T-helper 17 cell (primary cell): ENCODE measurements at places on chromosomes 2 and 18.

- DNase-seq: no peak
Observed at GRCh38 chr18:43471873-43472272, 194.6 kb upstream of the SYT4 start.

DNA sequence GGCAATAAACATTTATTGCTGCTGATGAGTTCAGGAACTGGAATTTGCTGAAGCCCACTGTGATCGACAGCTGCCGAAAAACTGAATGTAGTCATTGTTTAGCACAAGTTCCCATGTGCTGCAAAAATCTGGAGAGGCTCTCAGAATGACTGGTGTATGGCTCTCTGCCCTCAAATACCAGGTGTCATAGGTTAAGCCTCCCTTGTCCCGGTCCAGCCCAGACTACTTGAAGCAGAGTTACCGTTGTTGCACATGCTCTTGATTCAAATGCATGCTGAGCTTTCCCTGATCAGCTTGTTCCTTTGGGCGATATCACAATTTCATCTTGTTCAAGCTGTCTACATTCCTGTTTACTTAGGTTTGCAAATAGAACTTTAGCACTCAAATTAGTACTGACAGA, 625.2 kb downstream of the CPS1 start:
- no peak for DNase-seq

- no peak for DNase-seq
Observed at GRCh38 chr2:33275689-33276444, 200.6 kb upstream of the RASGRP3 start.

DNA sequence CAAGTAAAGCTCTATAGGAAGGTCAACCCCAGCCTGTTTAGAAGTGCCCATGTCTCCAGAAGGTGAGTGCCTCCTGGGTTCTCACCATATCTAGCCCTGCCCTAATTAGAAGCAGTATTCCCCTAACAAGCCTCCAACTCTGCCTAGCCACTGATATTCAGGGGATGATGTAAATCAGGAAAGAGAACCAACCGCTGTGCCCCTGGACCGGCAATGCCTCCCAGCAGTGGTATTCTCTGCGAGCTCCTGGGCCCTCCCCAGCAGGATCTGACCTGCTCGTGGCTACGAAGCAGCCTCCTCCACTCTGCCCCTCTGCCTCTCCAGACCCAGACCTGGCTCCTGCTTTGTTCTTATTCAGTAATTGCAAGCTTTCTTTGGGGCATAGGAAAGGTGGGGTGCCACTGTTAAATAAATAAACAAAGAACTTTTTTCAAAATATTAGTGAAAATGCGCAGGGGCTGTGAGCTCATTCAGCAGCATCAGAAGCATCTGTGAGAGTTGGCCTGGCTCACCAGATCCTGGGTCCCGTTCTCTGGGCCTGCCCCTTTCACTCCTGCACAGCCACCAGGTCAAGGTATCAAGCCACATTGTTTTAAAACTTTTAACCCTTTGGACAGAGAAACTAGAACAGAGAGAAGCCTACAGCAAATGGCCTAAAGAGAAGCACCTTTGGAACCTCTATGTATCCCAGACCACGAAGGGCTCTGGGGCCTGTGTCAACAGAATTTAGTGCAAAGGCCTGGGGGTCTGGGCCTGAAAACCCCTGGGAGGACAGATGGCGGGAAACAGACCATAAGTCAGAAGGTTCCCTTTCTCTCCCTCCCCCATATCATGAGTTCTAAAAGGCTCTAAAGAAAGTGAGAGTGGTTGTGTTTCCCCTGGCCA, 11.9 kb downstream of the MREG start:
- no peak for DNase-seq

GRCh38 chr2:199543606-199544172, 86.0 kb upstream of the SATB2 start:
- DNase-seq: no peak

- no peak for DNase-seq
Observed at GRCh38 chr2:61016392-61017002, 1.0 kb upstream of the PEX13 start.

GRCh38 chr2:27681841-27682240, 18.2 kb downstream of the SLC4A1AP start:
- no peak for DNase-seq
